ENCODE measurements at places on chromosomes 12 and 14. TPM values are rescaled to one million over a fixed set of nuclear protein-coding genes. Genes with fewer than 3 reads are reported as not detected.
A peak's percentile ranks its signal among the peaks of the same experiment; 100 is the strongest.

Gene TAS2R20
- total RNA-seq: 0.54 TPM

DNA sequence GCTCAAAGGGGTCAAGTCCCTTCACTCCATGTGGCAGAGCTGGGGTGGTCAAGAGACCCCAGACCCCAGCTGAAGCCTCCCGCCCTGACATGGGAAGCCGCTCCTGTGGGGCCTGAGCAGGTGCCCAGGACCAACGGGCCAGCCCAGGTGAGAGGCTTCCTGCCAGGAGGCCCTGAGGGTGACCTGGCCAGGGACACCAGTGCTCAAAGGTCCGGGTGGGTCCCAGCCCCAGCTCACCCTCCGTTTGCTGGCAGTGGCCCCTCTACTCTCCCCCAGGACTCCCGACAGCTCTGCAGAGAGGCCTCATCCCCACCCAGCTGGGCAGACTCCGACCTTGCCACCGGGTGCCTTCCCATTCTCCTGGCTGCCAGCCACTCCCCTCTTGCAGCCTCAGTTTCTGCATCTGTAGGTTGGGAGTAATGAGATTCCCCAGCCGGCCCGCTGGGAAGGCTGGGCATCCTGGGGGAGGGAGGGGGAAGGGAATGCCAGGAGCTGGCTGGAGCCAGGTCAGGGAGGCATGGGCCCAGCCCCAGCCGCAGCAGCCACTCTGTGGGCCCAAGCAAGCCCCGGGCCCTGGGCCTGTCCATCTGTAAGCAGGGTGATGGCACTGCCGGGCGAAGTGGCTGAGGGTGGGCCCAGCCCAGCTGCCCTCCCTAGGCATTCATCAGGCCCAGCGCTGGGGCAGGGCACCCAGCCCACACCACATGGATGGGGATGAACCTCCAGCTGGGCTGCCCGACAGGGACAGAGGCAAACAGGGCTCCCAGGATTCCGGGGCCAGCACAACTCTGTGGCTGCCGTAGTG lies 10.3 kb upstream of the INF2 start:
- no peaks in the 10 kb centered on the region for H3K36me3 ChIP-seq
- H3K4me3 ChIP-seq: no peak overlapping the region
- peaks cover 11% of the 10 kb centered on the region for H3K4me1 ChIP-seq
- DNase-seq: no peak
- no peaks in the 10 kb centered on the region for H3K27me3 ChIP-seq
- H3K27ac ChIP-seq: no peak overlapping the region

DNA sequence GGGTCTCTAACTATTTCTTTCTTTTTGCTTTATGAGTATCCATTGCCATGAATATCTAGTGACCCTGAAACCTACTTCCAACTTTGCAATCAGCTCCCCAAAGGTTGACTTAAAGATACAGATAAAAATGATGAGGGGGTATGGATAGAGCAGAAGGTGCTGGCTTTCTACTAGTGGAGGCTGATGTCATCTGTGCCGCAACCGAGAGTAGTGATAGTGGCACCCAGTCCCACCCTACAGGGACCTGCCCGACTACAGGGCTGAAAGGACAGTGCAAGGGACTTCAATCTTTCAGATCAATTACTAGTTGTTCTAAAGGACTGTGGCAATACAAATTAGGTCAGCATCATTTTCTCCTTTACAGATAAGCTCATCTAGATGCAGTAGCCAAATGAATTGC lies 806.0 kb downstream of the VRK1 start:
- no peak for DNase-seq
- H3K27ac ChIP-seq: no peak overlapping the region
- no peaks in the 10 kb centered on the region for H3K4me1 ChIP-seq
- no peaks in the 10 kb centered on the region for H3K27me3 ChIP-seq
- H3K4me3 ChIP-seq: no peak overlapping the region

DNA sequence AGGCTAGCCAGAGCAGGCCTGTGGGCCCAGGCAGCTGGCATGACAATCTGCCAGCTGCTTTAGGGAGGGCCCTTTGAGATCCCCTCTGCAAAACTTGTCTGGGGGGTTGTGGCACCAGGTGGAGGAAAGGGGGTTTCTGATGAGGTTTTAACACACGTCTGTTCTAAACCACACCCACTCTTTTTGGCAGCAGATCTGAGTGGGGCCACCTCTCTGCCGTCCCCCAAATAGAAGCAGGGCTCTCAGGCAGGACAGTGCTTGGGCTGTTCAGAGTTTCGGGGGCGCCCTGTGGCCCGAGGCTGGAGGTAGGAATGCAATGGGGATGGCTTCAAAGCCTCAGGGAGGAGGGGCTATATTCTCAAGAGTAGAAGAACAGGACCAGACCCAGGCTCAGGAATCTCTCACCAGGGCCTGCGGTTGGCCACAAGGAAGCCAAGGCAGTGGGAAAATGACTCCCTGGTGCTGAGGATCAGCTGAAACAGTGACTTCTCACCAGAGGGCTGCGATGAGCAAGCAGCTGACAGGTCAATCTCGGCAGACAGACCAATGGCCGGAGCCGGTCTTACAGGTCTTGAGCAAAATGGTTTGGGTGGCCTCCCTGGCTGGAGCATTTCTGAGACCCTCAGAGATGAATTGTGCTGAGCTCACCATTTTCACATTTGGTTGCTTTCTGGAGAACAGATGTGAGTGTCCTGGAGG lies 1.5 kb upstream of the KRT5 start:
- no peaks in the 10 kb centered on the region for H3K36me3 ChIP-seq
- H3K27me3 ChIP-seq: no peaks in the 10 kb centered on the region
- H3K4me3 ChIP-seq: no peak overlapping the region
- peak; percentile 43 for DNase-seq
- H3K4me1 ChIP-seq: no peaks in the 10 kb centered on the region

- no peaks in the 10 kb centered on the region for H3K4me1 ChIP-seq
- H3K27ac ChIP-seq: no peak overlapping the region
- H3K27me3 ChIP-seq: no peaks in the 10 kb centered on the region
- H3K36me3 ChIP-seq: peaks cover 20% of the 10 kb centered on the region
- DNase-seq: no peak
Observed at GRCh38 chr12:131764738-131765137, 53.8 kb downstream of the SFSWAP start.

DNA sequence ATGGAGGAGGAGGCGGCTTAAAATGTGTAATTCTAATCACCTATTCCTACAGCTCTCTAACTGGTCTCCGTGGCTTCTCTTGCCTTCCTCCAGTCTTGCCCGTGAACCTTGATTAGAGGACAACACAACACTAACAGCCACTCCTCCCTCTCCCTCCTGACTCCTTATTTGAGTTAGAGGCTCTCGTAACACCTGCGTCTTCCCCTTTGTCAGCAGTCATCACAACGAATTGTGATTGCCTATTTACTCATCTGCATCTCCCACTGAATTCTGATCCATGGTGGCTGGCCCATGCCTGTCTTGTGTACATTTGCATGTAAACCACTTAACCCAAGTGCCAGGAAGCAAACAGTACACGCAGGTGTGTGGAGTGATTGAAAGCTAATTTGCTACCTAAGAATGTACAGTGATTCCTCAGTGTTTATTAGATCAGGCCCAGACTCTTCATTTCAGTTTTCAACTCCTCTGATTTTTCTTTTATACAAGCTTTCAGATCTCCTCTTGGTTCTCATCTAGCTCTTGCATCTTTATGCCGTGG lies 154.5 kb downstream of the MON2 start:
- no peak for DNase-seq
- H3K4me1 ChIP-seq: no peaks in the 10 kb centered on the region
- H3K4me3 ChIP-seq: no peak overlapping the region
- no peaks in the 10 kb centered on the region for H3K36me3 ChIP-seq
- H3K27ac ChIP-seq: no peak overlapping the region

DNA sequence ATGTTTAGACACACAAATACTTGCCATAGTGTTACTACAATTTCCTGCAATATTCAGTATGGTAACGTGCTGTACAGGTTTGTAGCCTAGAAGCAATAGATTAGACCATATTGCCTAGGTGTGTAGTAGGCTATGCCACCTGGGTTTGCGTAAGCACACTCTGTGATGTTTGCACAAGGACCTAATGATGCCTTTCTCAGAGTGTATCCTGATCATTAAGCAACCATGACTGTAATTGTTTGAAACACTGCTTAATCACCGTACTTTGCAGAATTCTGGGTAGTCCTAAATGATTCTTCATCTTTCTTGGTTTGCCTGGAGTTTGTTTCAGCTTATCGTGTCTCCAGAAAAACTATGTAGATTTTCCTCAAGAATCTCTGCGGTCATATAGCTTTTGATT lies 11.2 kb upstream of the TCP11L2 start:
- H3K27ac ChIP-seq: no peak overlapping the region
- H3K27me3 ChIP-seq: no peaks in the 10 kb centered on the region
- no peaks in the 10 kb centered on the region for H3K36me3 ChIP-seq

Gene HOXC13
- total RNA-seq: not detected

Gene VWF
- total RNA-seq: 0.60 TPM

Gene FAIM2
- 1.4 TPM for total RNA-seq

Gene CFAP73
- not detected for total RNA-seq

DNA sequence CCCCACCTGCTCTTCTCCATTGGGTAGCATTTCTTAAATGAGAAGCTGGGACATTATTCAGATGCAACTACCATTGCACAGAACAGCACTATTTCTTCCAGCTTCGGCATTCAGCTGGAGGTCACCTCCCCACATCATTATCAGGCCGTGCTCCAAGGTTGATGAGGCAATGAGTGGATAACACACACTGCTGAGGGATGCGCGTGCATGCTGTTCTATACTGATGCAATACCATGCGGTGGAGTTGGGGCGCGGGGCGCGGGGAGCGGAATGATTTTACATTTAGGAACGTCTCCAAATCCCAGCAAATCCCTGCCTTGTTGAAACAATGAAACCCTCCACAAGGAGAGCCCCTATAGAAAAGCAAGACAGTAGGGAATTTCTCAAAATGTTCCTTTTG lies 283.4 kb downstream of the GRIN2B start:
- H3K4me1 ChIP-seq: peaks cover 2% of the 10 kb centered on the region
- H3K4me3 ChIP-seq: no peak overlapping the region
- no peaks in the 10 kb centered on the region for H3K36me3 ChIP-seq
- H3K27me3 ChIP-seq: no peaks in the 10 kb centered on the region

Gene SLC25A21
- total RNA-seq: 6.9 TPM

GRCh38 chr12:109430244-109430643 lies 46.9 kb downstream of the KCTD10 start:
- no peaks in the 10 kb centered on the region for H3K36me3 ChIP-seq
- no peak for DNase-seq
- no peaks in the 10 kb centered on the region for H3K27me3 ChIP-seq

Gene PDZRN4
- not detected for total RNA-seq

DNA sequence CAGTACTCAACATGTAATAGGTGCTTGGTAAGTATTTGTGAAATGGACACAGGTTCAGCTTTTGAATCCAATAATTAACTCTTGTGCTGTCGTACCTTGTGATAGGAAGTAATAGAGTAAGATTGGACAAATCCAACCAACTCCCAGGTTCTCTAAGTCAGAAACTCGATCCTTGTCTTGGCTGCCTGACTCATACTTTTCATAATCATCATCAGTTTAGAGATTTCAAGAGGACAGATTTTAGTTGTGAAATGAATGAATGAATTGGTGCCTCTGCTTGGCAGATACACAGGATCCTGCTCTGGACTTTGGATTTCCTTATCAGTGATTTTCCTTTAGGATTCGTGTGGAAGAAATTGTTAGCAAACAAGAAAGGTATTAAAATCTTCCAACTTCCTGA lies 1145.2 kb downstream of the AACS start:
- H3K4me1 ChIP-seq: 0 out of 2 replicates have a peak, but pooled peaks cover 4% of the 10 kb centered on the region
- H3K36me3 ChIP-seq: no peaks in the 10 kb centered on the region
- no peaks in the 10 kb centered on the region for H3K27me3 ChIP-seq
- no peak for DNase-seq

- DNase-seq: no peak
- no peak overlapping the region for H3K27ac ChIP-seq
- H3K4me3 ChIP-seq: no peak overlapping the region
- no peaks in the 10 kb centered on the region for H3K36me3 ChIP-seq
- H3K27me3 ChIP-seq: no peaks in the 10 kb centered on the region
Observed at GRCh38 chr12:24227551-24227950, 278.1 kb upstream of the SOX5 start.

DNA sequence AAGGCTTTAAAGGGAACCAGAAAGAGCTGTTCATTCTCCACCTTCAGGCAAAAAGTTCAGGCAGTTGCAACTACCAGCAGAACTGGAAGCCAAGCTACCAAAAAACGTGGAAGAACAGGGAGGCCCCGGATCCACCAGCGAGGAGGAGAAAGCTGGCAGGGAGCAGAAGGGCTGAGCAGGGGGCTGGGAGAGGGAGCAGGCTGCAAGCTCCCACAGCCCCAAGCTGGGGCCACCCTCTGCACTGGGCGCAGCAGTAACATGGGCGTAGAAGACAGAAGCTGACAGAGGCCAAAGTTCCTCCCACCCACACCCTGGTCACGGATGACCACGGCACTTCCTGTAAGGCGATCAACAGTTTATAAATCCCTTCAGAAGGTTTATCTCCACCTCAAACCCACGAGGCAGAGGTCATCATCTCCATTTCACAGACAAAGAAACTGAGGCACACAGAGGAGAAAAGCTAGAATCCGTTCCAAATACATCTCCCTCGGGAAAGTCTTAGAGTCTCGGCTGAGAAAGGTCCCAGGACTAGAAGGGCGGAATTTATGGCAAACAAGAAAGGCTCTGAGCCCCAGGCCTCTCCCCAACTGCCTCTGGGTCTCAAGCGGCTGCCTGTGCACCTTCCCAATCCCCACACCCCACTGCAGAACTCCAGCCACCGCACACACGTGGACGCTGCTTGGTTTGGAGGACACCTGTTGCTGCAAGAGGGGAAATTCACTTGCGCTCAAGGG lies 1.8 kb downstream of the CCDC85C start:
- H3K4me3 ChIP-seq: peak overlapping the region; percentile 73
- peaks cover 9% of the 10 kb centered on the region for H3K27me3 ChIP-seq
- no peak overlapping the region for H3K27ac ChIP-seq
- no peak for DNase-seq

GRCh38 chr14:25436288-25436875 lies 386.4 kb upstream of the STXBP6 start:
- H3K36me3 ChIP-seq: no peaks in the 10 kb centered on the region
- no peaks in the 10 kb centered on the region for H3K27me3 ChIP-seq
- no peaks in the 10 kb centered on the region for H3K4me1 ChIP-seq
- no peak for DNase-seq

Gene TBX3
- 1.0 TPM for total RNA-seq

DNA sequence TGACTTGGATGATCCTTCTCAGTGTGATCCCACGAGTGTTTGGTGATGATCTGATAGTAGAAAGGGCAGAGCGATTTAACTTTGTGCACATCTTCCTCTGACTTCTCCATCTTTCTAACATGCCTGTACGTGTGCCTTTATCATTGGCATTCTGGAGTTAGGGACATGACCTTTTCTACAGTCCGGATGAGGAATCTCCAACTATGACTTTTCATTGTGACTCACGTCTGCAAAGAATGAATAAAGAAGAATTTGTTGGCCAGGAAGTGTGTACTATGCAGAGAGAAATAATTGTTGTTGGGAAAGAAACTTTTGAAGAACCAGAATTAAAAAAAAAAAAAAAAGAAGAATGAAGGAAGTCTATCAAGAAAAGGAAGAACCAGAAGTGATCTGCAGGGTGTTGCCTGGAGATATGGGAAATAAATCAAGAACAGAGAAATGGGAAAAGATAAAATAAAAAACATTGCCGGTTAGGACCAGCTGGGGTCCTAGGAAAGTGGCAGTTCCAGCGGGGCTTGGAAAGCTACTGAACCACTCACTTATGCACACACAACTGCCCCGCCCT lies 25.3 kb downstream of the PPFIBP1 start:
- peaks cover 3% of the 10 kb centered on the region for H3K4me1 ChIP-seq
- DNase-seq: no peak
- H3K27ac ChIP-seq: no peak overlapping the region
- no peak overlapping the region for H3K4me3 ChIP-seq
- no peaks in the 10 kb centered on the region for H3K36me3 ChIP-seq
- H3K27me3 ChIP-seq: no peaks in the 10 kb centered on the region

Gene KRT73
- total RNA-seq: not detected
